ENCODE measurements at places on chromosomes 5 and 9.

DNA sequence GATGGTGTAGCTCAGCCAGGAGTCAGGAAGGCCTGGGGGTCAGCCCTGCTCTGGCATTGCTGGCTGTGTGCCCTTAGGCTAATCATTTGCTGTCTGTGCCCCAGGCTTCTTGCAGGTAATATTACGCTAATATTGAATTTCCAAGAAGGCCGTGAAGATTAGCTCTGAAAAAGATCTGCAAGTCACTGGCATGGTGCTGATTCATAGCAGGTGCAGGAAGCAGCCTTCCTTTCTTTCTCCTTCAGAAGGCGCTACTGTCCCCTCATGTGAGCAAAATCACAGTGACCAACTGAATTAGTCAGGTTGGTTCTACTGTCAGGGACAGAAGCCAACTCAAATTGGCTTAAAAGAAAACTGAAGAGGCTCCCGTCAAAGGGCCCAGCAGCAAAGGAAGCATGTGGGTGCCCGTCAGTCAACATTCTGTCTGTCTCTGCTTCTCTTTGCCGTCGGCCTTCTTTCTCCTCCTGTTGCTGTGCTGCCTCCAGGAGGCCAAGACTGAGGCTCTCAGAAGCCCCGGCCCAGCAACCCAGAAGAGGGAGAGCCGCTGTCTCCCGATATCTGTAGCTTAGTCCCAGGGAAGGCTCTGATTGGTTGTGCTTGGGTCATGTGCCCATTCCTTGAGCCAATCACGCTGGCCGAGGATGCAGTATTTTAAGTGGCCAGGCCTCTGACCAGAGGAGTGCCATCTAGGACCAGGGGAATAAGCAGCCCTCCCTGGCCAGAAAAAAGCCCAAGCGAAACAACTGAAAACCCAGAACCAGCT, 67.8 kb upstream of the NEURL1B start:
- no peak for DNase-seq

DNA sequence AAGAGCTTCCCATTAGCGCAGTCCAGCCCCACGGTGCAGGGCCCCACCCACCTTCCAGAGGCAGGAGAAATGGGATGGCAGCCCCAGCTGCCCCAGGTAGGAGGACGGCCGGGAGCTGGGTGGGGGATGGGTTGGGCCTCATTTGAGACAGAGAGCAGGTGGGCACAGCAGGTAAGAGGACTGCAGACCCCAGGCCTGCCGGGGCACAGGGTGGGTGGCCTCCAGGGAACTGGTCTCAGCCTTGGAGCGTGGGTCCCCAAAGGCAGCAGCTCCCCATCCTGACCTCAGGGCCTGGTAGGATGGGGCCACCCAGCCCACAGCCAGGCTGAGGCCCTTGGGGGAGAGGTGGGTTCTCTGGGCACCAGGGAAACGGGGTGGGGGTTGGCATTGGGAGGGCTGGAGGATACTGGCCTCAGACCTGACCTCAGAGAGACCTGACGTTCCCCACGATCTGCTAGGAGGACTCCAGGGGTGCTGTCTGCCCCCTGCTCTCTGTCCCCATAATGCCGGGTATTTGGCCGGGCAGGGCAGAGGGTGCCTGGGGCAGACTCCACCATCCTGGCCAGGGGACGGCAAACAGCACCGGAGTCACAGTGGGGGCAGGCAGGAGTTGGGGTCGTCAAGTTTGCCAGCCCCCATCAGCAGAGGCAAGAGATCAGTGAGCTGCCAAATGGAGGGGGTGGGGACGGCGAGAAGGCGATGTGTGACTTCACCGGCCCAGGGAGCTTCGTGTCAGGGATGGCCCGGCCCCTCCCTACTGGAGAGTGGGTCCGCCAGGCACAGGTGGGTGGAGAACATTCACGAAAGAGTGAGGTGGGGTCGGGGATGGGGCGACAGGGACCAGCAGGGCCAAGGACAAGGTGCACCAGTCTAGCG, 6.8 kb upstream of the QRFP start:
- DNase-seq, result no peak

DNA sequence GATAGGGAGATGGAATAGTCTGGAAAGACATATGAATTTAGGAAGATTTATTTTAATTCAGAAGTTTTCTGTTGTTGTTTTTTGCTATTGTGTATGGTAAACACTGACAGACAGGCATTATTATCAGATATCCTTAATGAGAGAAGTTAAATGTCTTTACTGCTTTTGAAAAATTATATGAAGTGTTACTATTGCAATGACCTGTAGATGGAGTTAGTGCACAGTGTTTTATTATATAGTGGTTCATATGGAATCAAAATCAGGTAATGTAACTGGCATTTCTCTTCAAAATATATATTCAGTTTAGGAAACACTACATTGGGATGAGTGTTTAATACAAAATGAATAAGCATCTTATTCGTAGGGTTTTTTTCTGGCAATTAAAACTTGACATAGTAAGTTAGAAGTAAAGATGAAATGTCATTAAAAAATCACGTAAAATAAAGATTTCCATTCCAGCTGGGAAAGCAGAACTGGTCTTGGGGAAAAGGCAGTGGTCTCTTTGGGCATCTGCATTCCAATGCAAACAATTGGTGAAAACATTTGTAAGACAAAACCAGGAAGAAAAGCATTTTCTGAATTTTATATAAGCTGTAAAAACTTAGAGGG, 3.9 kb downstream of the GABRA1 start:
- DNase-seq, result peak; percentile 29

- DNase-seq, result peak; percentile 1
Measured at GRCh38 chr9:25003686-25004085, 458.0 kb upstream of the IZUMO3 start.

DNA sequence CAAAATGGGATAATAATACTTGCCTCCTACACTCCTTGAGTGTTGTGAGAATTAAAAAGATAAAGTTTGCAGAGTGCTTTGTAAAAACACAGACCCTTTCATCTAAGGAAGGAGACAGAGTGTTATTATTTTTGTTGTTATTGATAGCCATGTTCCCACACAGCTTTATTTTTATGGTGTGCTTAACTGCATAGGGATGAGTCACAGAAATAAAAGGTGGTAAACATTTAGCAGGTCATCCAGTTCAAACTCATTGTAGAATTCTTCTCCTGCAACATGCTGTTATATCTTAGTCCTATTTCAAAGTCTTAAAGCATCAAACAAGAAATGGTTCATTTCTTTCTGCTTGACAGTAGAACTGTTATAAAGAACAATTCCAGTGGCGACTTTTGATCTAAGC, 367.5 kb upstream of the ACTBL2 start:
- no peak for DNase-seq

DNA sequence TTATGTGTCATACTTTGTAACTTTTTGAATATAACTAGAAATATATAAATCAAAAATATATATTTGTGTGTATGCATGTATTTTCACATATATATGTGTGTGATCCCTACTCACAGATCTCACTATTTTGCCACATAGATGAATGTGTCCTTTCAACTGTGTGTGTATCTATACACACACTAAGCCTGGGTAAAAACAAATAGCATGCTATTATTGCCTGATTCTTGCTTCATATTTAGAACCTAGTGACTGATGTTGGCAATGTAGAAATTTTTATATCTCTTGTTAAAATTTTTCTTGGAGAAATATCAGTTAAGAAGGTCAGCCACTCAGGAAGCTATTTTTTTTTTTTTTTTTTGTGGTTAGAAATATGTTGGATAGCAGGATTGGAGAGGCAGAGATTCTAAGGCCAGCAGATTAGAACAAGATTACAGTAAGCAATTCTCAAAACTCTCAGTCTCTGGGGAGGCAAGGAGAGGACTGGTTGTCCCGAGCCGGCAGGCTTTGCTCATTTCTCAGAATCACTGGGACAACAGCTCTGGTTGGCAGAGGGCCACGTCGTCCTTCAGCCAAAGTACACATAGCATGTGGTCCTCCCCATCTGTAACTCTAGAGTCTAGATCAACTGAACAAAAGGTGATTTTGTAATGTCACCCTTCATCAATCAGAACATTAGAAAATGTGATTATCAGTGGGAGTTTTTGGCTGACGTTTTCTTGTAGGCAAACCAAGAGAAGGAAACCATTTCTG, 19.7 kb downstream of the C6 start:
- DNase-seq, result peak; percentile 29

DNA sequence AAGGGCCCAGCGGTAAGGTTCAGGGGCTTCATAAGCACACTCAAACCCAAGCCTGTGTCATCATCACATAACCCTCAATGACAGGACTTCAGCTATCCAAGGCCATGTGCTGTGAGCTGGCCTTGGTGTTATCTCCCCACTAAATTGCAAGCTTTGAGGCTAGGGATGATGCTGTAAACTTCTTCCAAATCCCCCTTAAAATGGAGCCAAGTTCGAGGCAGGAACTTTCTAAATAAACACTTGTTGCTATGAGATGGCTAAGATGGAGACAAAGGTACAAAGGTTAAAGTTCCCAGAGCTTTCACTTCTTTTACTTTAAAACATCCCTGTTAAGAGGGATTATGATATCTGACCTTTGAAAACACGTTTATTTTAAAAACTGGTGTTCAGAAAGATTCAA, 123.6 kb downstream of the MYO10 start:
- no peak for DNase-seq
